ENCODE measurements at places on chromosomes 2 and 18.

DNA sequence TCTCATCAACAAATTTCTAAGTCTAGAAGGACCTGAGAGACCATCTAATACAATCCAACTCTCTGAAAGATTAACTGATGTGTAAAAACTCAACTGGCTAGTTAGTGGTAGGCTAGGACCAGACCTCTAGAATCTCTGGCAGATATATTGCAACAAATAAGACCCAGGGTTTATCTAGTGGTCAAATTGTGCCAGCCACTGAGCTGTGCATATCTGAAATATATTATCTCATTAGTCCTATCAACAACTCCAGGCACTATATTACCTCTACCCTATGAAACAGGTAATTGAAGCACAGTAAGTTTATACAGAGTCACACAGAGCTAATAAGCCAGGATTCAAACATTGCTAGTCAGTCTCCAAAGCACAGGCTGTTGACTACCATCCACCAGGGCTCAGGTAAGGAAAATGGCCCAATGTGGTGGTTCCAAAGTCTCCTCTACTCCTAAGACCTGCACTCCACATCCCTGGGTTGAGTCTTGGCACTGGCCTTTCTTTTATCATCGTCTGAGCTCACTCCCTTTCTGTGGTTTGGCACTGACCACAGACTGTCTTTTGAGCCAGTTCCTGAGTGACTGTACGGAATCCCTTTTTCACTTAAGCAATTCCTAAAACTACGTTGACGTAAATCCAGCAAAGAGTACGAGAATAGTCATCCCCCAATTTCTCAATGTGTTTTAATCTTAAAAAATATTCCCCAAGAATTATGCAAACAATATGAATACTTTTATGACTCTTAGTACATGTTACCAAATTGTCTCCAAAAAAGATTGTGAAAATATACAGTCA is 11.9 kb upstream of the PID1 start:
- no peak for DNase-seq

DNA sequence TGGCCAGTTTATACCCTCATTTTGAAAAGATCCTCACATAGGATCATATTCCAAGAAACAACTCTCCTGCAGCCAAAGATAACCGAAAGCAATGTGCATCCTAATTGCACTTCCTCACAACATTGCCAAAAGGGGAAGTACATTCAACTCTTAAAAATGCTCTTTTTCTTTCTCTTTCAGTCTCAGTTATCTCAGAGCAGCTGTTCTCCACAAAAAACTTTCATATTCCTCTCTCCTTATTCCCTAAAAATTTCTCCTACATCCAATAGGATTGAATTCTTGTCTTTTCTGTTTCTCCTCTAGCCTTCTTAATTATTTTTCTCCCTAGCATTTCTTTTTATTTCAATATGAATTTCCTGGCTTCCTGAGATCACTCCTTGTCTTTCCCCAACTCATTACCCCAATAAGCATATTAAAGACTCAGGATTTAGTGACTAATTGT is 7.4 kb upstream of the VRK2 start:
- DNase-seq, result no peak

DNA sequence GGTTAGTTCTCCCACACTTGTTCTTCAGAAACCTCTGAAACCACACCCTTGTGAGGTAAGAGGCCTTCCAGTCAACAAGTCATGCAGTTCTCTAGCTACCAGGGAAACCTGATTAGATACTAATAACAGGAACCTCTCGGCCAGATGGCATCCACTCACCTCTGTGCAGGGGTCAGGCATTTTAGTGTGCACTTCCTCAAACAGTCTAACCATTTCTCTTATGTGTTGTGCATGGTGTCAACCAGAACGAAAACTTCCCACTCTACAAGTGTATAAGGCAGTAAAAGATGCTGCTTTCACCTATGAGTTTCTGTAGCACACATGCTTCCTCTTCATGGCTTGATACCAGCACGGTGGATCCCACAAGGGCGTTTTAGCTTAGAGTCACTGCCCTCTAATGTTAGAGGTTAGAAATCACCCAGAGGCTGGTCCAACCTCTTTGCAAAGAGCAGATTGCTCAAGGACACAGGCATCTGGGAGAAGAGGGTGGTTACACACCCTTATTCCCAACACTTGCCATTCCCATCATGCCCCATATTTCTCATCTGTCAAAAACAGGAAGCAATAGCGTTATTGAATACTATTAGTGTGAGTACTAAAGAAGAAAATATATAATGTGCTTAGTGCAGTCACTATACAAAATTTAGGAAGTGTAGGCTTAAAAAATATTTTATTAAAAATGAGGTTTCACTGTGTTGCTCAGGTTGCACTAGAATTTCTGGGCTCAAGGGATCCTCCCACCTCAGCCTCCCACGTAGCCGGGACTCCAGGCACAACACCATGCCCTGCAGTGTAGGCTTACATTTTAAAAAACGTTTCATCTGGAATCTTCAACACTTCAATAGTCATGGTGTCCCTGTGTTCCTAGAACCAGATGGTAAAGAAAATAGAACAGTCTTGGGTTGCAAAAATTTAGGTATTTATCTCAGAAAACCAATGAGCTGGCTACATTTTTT is 34.5 kb upstream of the RAB31 start:
- no peak for DNase-seq

- no peak for DNase-seq
Observed at GRCh38 chr18:79438898-79439627, 43.3 kb downstream of the NFATC1 start.

GRCh38 chr2:240301256-240301795 is 134.1 kb upstream of the GPC1 start:
- DNase-seq, result no peak

DNA sequence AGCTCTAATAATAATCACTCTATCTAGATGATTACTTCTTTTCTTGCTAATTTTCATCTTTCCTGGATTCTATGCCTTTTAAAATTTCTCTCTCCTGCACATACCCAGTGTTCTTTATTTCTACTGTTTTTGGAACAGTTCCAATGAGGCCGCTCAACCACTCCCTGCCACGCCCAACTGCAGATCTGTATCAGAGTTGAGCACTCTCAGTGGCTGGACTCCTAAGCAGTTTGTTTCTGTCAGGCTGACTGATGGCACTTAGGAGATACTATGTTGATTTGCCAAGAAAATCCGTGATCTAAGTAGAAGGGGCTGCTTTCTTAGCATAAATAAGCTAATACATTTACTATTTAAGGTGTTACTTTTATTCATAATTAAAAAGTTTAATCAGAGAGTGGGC is 192.8 kb downstream of the ARHGAP15 start:
- no peak for DNase-seq
